GM12878 (cell line): ENCODE measurements at places on chromosomes 11 and 22.

- DNase-seq = peak; percentile 28
These were observed 40.0 kb downstream of the TPCN2 start for GRCh38 chr11:69088676-69089146.

DNA sequence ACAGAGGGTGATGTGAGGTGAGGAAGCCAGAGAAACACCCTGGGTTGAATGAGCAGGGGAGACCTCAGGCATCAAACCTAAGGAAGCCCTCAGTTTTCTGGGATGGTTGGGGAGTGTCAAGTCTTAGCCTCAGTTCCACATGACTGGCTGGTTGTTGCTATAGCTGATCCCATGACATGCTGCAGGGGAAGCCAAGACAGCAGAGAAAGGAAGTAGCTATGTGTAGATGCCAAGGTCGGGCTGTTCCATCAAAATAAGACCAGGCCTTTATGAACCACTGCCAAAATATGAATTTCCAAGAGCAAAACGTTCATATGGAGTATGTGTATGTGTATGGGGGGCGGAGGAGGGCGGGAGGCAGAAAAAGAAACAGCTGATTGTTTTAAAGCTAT is 11.6 kb downstream of the CD59 start:
- no peak for DNase-seq

DNA sequence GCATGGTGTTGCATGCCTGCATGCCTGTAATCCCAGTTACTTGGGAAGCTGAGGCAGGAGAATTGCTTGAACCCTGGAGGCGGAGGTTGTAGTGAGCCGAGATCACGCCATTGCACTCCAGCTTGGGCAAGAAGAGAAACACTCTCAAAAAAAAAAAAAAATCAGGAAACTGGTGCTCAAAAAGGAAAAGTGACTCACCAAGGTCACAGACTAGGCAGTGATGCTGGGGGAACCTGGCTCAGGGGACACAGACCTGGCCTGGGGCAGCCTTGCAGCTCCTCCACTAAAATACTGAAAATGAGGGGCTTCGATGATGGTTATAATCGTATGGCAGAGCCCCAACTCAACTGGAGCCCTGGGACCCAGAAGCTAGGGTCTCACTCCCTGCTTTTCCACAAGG is 8.1 kb upstream of the SLC35E4 start:
- DNase-seq = no peak

DNA sequence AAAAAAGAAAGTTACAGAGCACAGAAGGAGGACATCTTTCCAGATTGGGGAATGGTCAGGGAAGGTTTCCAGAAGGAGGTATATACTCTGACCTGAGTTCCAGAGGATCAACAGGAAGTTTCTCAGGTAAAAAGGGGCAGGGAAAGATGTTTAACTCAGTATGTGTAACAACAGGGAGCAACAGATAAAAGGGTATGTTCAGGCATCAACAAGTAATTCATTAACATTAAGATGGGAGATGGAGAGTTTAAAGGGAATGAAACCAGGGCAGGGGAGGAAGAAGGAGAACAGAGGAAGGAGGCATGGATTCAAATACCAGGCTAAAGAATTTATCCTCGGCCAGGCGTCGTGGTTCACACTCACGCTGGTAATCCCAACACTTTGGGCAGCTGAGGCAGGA is 2.5 kb upstream of the DENND5A start:
- no peak for DNase-seq

DNA sequence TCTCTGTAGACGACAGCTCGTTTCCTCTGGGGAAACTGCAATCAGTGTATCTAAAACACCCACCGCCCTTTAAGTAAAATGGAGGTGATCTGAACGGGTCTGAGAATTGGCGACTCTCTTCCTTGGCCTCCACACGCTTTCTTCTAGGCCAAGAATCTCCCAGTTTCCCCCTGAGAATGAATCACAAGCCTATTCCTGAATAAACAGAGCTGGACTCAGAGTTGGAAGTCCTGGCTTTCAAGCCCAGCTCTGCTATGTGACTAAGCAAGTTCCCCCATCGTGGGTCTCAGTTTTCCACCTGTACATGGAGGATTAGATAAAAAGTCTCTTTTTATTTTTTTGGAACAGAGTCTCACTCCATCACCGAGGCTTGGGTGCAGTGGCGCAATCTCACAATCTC is 200.4 kb downstream of the MN1 start:
- no peak for DNase-seq

DNA sequence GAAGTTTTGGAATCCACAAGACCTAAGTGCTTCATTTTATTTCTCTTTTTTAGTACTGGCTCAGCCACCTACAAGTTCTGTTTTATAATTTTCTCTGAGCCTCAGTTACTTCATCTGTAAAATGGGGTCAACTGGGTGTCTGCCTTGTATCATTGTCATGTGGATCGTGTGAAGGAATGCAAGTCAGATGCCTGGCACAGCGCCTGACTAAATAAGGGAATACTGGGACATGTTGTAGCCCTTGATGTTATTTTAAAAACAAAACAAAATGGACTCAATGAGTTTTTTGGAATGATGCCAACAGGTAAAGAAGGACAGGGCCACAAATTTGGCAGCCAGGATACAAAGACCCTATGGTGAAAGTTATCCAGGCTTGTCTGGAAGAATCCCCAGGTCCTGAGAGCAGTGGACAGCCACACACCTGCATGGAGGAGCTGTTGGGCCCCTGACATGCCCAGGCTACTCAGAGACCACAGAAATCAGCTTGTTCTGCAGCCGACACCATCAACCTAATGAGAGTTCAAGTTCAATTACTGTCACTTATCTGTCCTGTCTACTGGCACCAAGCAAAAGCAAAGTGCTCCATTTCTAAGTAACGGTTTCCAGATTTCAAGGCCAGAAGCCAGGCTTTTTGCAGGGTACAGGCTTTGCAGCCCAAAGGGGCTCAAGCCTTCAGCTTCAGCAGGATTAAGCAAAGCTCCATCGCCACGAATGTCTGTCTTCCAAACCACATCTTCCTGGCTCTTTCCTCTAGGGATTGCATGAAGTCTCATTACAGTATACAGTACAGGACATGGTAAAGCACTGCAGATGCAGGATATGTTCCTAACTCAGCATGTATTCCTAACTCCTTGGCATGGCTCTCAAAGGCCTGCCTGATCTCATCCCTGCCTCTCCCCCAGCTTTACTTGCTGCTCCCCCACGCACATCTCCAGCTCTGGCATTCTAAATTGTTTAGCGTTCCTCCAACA is 18.4 kb downstream of the DKK3 start:
- DNase-seq = no peak

GRCh38 chr11:73029403-73029802 is 112.7 kb downstream of the FCHSD2 start:
- no peak for DNase-seq

- DNase-seq = no peak
These were observed 72.9 kb upstream of the LMO1 start for GRCh38 chr11:8336356-8337129.

GRCh38 chr11:61495801-61496601 is 12.5 kb upstream of the LRRC10B start:
- DNase-seq = no peak

- DNase-seq = no peak
These were observed 847.1 kb downstream of the FAM181B start for GRCh38 chr11:81886406-81887075.

- DNase-seq = no peak
These were observed at the start of gene FLRT1 for GRCh38 chr11:64035576-64035975. TSS of gene FLRT1 (plus strand) at chr11:64035931. CDS start at chr11:64116268, 80,337 bp downstream.

DNA sequence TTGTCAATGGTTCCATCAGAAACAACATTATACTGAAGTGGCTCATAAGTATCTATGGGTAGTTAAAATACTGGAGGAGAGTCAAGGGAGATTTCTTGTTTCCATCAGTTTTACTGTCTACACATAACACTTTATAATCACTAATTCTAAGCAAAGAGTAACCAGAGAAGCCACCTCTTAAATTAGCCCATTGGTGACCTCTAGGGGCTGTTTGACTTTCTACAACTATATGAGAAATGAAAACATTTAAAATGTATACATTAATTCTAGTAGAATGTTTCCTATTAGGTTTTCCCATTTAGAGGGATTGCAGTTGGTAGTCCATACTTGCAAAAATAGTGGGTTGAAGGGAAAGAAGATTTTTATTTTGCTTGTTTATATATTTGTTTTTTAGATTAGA is 504.3 kb downstream of the FAM181B start:
- DNase-seq = no peak

DNA sequence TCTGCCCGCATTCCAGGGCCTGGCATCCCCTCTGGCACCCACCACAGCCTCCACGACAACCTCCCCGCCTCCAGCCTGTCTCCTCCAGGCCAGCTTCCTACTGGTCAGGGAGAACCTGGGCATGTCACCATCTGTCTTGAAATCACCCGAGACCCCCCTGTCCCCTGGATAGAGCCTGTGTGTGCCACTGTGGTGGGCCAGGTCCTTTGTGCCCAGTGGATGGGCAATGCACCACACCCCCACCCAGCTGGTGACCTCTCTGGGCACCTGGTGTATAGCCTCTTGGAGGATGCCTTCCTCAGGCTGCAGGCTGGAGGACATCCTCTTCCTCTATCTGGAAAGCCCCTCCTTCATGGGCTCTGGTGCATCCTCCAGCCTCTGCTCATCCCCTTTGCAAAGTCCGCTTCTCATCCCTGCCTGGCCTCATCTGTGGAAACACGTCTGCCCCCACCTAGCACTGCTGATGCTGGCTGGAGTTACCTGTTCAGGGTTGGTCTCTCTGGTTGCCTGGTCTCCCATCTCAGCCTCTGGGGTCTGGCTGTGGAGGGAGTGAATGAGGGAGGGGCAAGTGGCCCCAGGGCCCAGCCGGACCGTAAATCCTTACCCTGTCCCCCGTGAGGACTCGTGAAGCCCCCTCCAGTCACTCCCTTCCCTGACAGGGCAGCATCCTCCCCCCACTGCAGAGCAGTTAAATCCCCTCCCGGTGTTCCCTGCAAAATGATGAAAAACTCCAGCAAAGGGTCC is 589.6 kb downstream of the TBC1D22A start:
- no peak for DNase-seq
